Omental fat pad (tissue), 4 donors: ENCODE measurements at places on chromosomes 5 and 9. TPM values are rescaled to one million over a fixed set of nuclear protein-coding genes. Genes with fewer than 3 reads are reported as not detected.

- DNase-seq: no peak
These were observed 28.2 kb downstream of the CDC25C start for GRCh38 chr5:138303372-138303771.

DNA sequence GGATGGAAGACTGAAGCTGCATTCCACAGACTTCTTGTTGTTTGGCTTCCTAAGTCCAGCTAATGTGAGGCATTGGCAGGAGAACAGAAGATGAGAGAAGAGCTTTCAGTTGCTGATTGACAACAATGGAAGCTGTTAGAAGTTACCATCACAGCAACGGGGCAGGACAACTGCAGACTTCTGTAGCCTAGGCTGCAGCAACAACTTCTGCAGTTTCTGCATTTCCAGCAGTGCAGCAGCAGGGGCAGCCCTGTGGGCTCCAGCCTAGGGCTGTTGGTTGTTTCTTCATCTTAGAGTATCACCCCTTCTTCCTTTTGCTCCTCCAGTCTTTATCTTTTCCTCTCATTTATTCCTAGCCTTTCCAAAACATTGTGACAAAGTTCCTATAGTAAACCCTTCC, 528.8 kb upstream of the PTGER4 start:
- DNase-seq: no peak

DNA sequence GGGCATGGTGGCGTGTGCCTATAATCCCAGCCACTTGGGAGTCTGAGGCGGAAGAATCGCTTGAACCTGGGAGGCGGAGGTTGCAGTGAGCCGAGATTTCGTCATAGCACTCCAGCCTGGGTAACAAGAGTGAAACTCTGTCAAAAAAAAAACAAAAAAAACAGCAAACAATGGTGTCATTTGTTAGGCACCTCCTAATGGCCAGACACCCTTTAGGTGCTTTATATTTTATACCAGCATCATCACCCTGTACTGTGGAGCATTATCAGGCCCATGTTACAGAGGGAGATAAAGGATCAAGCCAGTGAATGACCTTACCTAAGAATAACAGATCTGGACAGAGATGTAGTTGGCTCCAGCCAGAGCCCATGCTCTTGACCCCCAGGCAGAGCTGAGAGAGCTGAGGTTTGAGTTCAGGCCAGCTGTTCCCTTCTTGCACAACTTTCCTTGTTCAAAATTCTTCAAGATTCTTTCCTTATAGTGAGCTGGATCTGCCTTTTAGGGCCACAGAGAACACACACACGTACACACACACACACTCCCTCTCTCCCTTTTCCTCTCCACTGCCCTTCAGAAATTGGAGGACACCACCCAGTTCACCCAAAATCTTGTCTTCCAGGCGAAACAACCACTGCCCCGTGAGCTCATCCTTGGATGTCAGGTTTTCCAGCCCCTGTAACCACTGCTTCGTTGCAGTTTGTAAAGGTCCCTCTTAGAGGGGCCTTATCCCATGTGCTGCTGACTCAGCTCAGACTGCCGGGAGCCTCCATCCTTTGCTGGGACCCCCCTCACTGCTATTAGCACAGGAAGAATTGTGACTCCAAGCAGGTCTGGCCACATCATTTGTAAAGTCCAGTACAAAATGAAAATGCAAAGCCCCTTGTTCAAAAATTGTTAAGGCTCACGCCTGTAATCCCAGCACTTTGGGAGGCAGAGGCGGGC, 10.4 kb upstream of the PTGES start:
- DNase-seq: no peak

DNA sequence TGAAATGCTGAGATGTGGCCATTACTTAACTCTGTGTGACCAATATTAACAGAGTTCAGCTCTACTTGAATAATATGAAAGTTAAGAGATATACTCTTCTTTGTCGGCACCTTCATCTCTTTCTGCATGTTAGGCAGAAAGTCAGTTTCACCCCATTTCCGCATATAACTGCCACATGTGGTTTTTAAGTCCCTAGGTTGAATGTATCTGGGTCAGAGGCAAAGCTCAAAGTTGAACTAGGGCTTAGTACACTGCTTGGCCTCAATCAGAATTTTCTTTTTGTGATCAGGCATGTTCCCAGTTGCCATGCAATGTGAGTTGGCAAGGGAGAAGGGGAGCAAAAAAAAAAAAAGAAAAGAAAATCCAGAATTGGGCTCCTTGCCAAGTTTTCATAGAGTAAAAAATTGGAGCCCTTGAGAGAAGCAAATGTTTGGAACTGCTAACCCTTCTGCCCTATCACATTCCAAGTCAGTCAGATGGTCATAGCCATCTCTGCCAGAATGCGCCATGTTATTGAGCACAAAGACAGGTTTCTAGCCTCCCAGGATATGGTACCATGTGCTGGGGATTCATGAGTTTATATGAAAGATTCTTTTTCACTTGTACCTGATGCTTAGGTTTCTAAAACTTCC, 251.2 kb upstream of the RORB start:
- DNase-seq: no peak

- DNase-seq: no peak
These were observed 49.7 kb upstream of the FOXB2 start for GRCh38 chr9:76969716-76970115.

DNA sequence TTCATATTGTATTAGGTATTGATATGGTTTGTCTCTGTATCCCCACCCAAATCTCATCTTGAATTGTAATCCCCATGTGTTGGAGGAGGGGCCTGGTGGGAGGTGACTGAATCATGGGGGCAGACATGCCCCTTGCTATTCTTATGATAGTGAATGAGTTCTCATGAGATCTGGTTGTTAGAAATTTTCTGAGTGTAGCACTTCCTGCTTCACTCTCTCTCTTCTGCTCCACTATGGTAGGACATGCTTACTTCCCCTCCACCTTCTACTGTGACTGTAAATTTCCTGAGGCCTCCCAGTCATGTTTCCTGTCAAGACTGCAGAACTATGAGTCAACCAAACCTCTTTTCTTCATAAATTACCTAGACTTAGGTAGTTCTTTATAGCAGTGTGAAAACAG, 187.4 kb upstream of the SLC24A2 start:
- DNase-seq: no peak

DNA sequence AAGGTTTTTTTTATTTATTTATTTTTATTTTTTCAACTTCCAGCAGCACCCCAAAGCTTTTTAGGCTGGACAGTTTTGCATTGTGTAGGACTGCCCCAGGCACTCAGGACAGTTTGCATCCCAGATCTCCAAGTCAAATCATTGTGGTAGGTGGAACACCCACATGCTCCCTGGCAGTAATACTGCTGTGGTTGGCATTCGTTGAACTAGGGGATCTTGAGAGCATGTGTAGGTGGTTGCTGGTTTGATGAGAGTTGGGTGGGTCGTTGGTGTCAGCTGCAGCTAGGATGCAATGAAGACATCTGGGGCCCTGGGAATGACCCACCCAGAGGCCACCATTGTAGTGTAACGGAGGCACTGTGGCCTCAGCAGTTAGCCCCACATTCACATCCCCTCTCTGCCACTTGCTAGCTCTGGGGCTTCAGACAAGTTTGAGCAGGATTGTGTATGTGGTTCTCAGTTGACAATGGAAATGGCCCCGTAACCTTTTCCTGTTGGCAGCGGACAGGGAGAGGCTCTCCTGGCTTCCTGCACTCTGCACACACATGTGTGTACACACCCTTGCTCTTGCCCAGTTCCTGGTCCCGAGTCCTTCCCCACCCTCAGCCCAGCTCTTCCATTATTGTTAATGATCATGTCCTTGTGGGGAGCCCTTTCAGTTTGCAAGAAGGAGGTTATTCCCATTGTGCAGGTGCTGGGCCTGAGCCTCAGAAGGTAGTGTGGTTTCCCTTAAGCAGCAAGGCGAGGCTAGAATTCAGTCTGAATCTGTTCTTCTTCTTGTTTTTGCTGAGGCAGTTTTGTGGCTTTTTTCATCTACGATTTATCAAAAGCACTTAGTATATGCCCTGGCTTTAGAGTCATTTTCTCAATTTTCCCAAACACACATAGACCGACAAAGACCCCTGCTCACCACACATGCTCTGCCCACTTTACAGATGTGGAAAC, 46.5 kb downstream of the PPARGC1B start:
- no peak for DNase-seq

DNA sequence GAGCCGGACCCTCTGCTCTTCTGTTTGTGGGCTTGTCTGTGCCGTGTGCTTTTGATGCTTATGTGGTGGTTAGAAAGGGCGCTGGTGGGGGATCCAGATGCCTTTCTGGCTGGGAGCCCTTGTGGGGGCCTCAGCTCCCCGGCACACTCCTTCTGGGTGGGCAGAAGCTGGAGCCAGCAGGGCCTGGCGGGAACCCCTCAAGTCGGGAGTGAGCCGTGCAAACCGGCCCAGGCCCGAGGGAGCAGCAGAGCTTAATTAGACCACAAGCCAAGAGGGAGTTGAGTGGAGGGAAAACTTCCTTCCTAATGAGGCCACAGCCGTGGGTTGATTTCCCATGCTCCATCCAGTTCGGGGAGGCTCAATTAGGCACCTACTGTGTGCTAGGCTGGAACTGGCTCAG, 76.0 kb upstream of the RNU6ATAC start:
- no peak for DNase-seq

- DNase-seq: no peak
These were observed 1638.5 kb upstream of the C9orf72 start for GRCh38 chr9:29211580-29212396.

- no peak for DNase-seq
These were observed 487.0 kb downstream of the MTRR start for GRCh38 chr5:8355981-8356380.

- no peak for DNase-seq
These were observed 44.0 kb upstream of the PCA3 start for GRCh38 chr9:76720245-76720644.

DNA sequence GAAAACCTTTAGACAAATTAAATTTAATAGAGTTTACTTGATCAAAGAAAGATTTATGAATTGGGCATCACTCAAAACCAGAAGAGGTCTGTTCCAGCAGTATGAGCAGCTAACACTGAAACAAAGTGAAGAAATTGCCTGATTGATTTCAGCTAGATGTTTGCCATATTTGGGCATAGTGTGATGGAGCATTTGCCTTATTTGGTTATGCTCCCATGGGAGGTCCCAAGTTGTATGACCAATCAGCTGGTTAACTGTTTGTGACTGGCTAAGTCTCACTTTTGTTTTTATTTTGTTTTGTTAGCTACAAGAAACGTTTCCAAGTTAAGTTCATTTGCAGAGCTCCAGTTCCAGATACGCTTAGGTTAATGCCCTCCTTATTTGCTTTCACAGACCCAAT, 53.3 kb upstream of the LMNB1 start:
- no peak for DNase-seq

DNA sequence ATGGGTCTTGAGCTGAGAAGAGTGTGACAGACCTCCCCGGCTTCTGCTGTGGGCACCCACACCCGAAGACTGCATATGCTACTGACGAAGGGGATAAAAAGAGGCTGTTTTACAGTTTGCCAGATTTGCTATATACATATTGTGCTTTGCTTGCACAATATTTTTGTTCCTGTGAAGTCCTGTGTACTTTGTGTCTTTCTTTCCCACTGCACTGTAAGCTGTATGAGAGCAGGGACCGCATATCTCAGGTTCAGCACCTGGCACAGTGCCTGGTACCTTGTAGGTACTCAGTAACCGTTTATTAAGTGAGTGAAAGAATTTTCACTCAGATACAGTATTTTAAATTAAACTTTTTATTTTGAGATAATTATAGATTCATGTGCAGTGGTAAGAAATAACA, 8.2 kb upstream of the GARNL3 start:
- DNase-seq: no peak

DNA sequence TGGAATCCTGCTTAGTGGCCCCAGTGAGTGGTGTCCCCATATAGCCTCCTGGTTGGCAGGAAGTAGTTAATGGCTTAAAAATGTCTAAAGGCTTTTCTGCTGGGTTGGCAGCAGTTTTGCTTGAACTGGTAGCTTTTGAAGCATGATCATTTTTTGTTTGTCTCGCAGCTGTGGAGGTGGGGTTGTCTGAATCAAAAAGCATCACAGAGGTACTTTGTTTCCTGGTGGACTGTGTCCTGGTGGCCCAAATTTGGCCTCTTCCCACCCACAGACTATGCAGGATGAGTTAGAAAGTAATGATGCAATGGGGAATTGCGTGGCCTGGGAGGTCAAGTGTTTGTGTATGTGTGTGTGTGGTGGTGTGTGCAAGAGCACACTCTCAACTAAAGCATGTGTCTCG, 322.7 kb downstream of the ARHGEF28 start:
- no peak for DNase-seq

DNA sequence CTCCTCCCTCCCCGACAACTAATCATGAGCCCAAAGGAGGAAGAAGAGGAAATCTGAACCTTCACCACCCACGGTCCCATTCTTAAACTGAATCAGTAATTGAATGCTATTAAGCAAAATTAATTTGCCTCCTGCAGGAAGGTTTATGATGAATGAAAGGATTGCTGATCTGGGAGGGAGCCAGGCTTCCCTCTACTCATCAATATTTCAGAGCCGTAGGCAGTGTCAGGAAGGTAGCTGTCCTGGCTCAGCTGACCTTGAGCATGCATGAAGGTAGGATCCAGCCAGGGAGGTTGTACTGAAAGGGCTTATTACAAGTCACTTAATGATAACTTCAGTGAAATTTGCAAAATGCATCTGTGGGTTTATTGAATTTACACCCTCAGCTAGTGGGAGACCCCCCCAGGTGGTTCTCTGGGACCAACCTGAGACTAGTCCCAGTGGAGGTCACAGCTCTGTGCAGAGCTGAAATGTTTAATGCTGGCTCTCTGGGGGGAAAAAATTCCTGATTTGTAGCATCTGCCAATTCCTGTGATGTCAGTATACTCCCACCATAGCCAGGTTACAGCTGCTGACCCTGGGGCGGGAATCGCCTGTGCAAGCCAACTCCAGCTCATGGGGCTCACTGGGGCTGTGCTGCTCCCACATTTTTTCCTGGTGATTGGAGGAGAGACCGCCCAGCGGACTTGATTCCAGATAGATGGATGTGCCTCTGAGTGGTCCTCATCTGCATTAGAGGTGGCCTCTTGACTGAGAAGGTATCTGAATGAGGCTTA, 47.9 kb upstream of the NCS1 start:
- DNase-seq: no peak

DNA sequence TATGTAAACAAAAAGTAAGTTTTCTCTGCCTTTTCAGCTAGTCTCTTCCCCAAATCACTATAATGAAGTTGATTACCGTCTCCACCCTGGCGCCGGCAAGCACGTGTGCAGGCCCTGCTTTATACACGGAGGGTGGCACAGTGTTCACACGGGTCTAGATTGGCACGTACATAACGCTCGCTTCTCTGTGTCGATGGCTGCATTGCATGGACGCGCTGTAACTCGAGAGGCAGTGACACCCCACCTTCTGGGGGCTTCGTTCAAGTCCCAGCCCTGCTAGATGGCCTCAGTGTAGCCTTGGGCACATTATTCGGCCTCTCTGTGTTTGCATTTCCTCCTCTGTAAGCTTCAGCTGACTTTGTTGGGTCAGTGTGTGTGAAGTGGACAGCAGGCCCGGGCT, 223.9 kb downstream of the FANCC start:
- no peak for DNase-seq

- no peak for DNase-seq
These were observed 25.9 kb upstream of the TRPM3 start for GRCh38 chr9:71147368-71147767.

The SPATA31E1 gene
- not detected for total RNA-seq

The KIF4B gene
- total RNA-seq: not detected

The KIAA1191 gene
- 77.0 TPM for total RNA-seq

The SMIM23 gene
- not detected for total RNA-seq

The MLANA gene
- total RNA-seq: not detected

The TMEFF1 gene
- total RNA-seq: not detected

The DMRT3 gene
- total RNA-seq: not detected

The QRFP gene
- total RNA-seq: not detected

The PTPN3 gene
- 4.1 TPM for total RNA-seq

The C8G gene
- not detected for total RNA-seq

The SLC23A1 gene
- not detected for total RNA-seq

The IL5 gene
- not detected for total RNA-seq

The GABBR2 gene
- total RNA-seq: not detected

The PITX1 gene
- 0.74 TPM for total RNA-seq

The SARDH gene
- total RNA-seq: 0.56 TPM

The NPR2 gene
- total RNA-seq: 28.2 TPM
